ENCODE measurements at places on chromosomes 16 and 17.

DNA sequence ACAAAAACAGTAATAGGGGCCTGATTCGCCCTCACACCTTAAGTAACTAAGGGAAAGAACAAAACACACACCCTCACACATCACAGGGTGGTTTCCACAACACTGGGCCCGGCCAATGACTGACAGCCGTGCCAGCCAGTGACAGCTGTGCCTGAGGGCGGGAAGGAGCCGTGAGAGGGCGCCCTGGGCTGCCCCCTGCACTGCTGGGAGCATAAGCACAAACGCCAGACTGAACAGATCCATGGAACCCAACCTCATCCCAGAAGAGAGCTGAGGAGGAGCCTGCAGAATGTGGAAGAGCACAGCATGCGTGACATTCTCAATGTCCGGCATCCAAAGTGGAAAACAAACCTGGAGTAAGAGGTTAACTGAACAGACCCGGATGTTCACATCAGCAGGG is 16.0 kb downstream of the CSNK1D start:
- no peak for DNase-seq

GRCh38 chr17:5003214-5003867 is 5.6 kb downstream of the KIF1C start:
- no peak for DNase-seq

DNA sequence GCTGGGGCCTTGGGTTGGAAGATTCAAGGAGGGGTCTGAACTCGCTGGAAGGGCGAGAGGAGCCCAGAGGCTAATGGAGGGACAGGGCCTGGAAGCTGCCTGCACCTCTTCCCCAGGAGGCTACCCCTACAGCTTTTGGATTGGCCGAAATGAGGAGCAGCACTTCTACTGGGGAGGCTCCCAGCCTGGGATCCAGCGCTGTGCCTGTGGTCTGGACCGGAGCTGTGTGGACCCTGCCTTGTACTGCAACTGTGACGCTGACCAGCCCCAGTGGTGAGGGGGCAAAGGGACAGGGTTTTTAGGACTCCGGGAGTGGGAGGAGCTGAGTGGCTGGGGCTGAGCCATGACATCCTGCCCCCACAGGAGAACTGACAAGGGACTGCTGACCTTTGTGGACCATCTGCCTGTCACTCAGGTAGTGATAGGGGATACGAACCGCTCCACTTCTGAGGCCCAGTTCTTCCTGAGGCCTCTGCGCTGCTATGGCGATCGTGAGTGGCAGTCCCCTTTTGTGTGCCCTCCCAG is 8.8 kb downstream of the CNTNAP1 start:
- DNase-seq, result no peak

DNA sequence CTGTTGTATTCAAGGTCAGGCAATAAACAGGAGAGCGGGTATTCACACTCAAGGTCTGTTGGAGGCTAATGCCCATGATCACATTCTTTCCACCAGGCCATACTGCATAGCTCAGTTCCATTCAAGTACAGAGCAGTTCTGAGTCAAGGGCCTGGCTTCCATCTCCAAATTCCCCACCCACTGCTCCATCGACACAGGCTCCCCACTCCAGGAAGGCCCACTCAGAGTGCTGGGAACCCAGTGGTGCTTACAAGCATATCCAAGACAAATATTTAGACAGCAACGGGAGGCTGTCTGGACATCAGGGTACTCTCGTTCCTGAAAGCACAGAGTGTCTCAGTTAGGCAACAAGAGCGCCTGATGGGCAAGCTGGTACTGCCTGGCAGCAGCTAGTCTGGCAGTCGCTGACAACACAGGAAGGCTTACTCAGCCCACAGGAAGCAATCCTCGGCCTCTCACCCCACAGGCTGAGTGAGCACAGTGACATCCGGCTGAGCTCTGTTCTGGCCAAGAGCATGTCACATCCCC is 40.9 kb downstream of the RFFL start:
- DNase-seq, result no peak

DNA sequence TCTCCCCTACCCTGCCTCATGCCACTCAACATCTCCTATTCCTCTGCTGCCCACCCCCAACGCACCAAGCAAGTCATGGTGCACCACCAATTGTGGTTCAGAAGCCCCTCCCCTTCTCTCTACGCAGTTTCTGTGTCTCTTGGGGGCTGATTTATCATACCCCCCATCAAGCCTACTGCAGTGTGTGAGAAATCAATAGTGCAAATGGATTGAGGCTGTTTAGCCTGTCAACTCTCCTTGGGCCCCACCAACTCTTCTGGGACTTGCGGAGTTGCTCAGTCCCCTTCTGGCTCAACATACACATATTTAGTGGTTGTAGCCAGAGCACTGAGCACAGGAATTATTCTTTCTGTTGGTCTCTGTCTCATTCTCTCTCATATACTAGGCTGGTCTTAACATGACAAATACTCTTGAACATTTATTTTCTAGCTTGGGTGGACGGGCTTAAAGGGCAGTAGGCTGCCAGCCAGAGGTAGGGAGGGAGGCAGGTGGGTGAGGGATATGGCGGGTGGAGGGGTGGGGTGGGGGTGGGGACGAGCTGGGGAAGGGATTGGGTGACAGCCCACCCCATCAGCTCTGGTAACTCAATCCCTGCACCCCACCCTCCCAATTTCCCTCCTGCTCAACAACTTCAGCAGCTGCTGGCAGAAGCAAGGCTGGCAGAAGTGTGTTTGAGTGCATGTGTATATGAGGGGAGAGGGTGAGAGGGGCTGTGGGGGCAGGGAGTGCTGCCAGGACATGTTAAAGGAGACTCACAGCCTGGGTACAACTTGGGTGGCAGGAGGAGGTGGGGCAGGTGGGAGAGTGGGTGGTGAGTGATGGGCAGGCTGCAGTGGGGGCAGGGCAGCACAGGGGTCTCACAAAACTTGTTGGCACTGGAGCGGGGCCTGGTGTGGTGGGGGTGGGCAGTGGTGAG is 4.9 kb downstream of the RARA start:
- DNase-seq, result no peak

GRCh38 chr16:75345711-75346110 is 87.6 kb downstream of the CFDP1 start:
- DNase-seq, result no peak

DNA sequence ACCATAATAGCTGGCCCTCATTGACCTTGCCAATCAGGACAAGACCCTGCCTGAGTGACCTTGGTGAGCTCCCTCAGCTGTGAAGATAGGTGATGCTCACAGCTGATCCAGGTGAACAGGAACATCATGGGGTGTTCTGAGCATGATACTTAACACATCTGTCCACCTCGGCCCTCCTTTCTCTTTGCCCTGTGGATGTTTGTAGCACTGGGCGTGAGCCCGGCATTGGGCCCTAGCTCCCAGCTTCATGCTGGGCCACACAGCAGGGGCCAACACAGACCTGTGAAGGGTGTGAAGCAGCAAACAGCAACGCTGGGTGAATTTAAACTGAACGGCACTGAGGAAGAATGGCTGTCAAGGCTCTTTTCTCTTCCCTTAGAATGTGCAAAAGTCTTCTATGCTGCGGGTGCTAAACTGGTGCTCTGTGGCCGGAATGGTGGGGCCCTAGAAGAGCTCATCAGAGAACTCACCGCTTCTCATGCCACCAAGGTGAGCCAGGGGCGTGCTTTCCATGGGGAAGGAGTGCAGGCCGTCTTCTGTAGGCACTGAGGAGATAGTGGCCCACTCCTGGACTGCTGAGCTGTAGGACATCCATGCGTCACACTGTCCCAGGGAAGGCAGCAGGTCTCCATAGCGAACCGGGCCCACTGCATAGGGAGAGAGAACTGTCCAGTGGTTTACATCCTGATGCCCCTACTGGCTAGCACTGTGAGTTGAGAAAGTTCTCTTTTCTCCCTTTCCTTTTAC is 35.9 kb downstream of the TMEM11 start:
- no peak for DNase-seq

- no peak for DNase-seq
These were observed 60.0 kb downstream of the HS3ST3B1 start for GRCh38 chr17:14360856-14361255.

GRCh38 chr16:85571813-85572619 is 41.1 kb upstream of the GSE1 start:
- DNase-seq, result no peak

- DNase-seq, result no peak
These were observed at the start of gene TNK1 for GRCh38 chr17:7380855-7381683. Gene TNK1, plus strand, starts transcription at chr17:7381089. Its CDS starts 1,838 bp downstream, at chr17:7382927.

All from NCI-H446 treated with DMSO at 0.1 percent for 48 hours (cell line).